GM13976 (cell line): ENCODE measurements at places on chromosomes 1 and 21.

DNA sequence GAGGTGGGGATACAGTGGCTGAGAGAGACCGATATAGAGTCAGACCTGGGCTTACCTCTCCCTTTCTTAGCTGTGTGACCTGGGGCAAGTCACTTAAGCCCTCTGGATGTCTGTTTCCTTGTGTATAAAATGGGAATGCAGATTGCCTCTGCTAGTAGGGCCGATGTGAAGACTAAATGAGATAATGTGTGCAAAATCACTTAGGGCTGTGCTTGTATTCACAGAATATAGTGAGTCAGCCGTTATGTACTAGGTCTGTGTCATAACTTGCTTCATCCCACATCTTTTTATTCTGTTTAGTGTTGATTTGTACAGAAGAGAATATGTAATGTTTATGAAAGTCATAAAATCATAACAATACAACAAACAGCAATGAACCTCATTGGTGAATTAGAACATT lies 56.0 kb downstream of the PTPRU start:
- no peak for DNase-seq

- no peak for DNase-seq
Observed at GRCh38 chr1:98404866-98405265, 256.7 kb upstream of the SNX7 start.

- no peak for DNase-seq
Observed at GRCh38 chr1:162868972-162869371, 8.0 kb upstream of the CCDC190 start.

- DNase-seq: no peak
Observed at GRCh38 chr1:76314730-76315129, 240.2 kb downstream of the ST6GALNAC3 start.

DNA sequence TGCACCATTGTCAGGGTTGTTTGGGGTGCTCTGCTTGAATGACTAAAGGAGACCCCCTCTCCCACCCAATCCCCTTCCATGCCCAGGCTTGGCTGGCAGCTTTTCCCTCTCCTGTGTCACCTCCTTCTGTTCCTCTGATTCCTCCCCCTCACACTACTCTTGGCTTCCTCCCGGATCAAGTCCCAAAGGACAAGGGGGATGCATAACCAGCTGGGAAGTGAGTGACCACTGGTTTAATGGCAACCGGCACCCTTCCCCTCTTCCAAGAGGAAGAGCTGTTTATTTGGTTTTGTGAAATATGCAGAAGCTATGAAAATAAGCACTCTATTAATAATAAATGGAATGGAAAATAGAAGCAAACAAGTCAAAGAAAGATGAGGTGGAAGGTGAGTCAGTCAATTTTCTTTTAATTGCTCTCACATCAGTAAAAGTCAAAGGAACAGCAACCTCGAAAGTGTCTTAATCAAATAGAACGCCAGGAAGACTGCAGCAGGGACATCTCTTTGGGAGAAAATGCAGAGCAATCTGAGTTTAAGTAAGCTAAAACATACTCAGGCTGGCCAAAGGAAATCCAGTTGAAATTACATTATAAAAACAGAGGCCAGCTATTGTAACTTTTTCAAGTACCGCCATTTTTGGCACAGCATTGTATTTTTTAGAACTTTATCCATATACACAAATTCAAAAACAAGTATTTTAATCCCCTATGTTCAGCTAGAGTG lies 322.5 kb downstream of the SIPA1L2 start:
- no peak for DNase-seq

- no peak for DNase-seq
Observed at GRCh38 chr21:9750341-9751086, 770.9 kb upstream of the TPTE start.

DNA sequence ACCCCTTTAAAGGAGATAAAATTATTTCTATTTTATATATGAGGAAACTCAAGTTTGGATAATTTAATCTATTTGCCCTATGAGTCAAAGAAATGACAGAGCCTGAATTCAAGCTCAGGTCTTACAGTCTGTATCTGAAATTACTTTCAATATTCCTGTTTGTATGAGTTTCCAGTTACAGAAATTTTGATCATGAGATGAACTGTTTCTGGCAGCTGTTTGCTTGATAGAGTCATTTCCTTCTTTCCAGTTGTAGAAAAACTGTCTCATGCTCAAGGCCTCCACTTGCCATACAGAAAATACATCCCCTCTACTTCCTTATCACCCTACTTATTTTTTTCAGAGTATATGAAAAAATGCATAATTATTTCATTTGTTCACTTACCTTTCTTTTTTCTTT lies 87.6 kb downstream of the PTPRC start:
- no peak for DNase-seq

DNA sequence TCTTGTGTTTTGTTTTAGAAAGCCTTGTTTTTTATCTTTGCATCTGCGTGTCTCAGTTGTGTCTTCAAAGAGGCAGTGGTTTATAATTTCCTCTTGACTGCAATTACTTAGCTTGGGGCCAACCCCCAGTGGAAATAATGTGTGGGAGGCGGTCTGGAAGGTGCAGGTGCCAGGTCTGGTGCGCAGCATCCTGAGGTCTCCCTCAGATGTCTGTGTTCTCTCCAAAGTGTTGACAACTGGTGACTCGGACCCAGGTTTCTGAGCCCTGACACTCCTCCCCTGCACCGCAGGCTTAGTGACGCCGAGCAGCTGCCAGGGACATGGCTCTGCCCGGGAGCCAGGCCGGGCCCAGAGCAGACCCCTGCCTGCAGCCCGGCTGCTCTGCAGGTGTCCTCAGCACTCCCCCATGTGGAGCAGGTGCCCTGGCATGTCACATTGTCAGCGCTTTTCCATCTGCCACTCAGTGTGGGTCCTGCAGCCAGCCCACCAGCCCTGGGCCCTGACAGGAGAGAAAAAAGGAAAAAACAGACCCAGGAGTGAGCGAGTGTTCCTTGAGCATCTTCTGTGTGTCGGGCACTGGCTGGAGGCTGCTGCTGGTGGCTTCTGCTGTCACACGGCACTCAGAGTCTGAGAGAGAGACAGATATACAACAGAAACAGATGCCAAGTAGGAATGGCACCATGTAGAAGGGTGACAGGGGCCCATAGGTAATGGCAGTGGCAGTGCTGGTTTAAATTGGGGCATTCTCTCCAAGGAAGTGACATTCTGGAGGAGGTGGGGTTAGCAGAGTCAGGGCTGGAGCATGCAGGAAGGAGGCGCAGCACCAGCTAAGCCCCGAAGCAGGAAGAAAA lies 24.8 kb upstream of the SELENON start:
- DNase-seq: peak; percentile 66

DNA sequence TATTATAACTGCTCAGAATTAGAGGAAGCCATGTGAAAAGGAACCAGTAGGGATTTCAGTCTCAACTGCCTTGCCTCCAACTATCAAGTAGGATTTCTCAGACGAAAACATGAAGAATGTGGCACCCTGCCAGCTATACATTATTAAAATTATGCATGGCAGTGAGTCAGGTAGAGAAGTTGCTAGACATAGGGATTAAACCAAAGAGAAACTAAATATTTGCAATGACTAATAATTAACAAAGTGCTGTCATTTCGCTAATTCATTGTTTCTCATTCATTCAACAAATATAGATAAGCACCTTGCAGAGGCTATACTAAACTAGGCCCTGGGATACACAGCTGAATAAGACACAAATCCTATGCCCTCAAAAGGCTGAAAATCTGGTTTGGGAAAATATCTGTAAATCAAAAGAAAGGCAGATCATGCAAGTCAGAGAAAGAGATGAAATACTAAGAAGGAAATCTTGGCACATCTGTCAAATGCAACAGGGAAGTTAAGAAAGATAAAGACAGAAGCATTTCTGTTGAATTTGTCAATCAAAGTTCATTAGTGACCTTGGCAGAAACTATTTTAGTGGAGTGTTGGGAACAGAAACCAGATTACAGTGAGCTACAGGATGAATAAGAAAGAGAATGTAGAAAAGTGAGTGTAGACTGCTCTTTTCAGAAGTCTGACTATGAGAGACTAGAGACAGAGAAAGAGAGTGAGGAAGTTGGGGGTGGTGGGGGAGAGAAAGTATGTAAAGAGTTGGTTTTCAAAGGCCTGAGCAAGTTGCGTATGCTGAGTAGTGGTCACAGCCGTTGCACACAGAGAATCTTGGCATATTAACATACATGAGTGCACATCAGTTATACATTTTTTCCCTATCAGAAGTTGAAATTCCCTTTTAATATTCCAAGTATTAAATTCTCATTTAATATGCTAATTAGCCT lies 14.7 kb upstream of the NBPF11 start:
- DNase-seq: peak; percentile 13

DNA sequence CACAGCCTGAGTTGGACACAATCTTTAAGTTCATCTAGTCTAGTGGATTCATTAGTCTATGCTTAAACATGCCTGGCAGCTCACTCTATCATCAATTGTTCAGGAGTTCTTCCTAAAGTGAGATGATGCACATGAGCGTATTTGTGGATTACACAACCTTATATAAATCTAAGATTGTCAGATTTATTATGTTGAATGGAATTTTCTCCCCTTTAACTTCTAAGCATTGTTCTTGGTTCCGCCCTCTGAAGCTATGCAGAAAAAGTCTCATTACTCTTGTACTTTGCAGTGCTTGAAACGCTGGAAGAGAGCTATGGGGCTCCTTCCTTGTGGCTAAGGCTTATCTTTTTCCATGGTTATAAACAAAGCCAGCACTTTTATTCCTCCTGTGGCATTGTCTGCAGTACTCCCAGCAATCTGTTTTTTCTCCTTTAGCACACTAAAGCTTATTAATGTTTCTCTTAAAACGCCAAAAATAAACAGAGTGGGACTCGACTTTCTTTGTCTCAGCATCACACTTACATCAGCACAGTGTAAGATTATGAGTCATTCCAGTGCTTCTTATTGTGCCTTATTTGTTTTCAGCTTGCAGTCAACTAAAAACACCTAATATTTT lies 316.8 kb upstream of the CAMK1G start:
- no peak for DNase-seq

GRCh38 chr1:183331091-183331742 lies 87.0 kb downstream of the NMNAT2 start:
- no peak for DNase-seq

GRCh38 chr1:82371844-82372498 lies 571.2 kb downstream of the ADGRL2 start:
- DNase-seq: no peak

DNA sequence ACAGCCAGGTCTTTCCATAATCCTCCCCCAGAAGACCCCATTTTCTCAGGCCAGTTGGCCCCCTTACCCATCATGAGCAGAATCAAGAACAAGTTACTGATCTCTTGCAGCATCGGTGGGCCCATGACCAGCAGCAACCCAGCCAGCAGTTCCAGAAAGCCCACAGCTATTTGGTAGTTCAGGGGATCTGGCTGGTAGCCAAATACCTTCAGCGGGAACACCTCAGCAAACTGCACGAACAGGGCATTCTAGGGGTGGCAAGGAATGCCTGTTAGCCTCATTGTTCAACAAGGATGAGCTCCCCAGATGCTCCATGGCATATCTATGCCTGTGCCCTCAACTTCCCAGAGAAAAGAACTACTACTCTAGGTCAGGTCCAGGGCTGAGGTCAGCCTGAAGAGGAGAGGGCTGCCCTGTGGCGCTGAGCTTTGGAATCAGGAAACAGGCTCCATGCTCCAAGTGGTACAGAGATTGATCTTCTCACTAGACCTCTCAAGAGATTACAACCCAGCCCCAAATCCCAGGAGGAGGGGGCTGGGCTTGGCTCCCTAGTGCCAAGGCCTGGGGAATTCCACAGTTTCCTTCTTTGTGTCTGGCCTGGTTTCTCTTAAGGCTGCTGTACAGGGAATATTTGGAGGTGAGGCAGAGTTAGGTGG lies 1.3 kb downstream of the TMEM35B start:
- no peak for DNase-seq

DNA sequence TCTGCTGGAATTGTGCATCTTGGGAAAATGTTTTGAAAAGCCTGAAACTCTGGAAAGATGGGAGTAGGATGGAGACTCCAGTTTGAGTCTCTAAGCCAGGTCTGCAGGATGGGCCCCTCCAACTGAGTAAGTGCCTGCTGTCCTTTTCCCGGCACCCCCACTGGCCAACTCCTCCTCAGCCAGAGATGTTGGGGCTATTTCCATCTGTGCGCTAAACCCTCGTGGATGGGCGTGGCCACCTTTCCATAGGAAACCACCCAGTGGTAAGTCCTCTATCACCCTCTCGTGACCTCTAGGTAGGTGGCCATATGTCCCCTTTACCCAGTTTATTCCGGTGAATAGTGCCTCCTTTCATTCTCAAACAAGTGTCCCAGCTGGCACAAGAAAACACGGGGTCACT lies 250.9 kb downstream of the TOMM20 start:
- DNase-seq: no peak

DNA sequence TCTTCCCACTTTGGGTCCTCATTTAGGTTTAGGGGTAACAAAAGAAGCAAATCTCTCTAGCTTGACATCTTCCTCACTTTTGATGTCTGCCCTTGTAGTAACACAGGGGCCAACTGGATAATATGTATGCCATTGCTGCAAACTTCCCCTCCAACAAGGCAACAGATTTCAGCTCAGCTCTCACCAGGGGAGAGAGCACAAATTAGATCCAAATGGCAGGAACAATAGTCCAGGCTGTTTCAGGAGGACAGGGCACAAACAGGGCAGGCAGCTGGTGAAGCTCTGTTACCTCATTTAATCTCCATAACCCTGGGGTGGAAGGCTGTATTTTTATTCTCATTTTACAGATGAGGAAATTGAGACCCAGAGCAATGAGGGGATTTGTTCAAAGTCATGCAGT lies 4.3 kb upstream of the PIK3R3 start:
- no peak for DNase-seq

GRCh38 chr1:75074831-75075395 lies 59.3 kb upstream of the LHX8 start:
- DNase-seq: no peak

DNA sequence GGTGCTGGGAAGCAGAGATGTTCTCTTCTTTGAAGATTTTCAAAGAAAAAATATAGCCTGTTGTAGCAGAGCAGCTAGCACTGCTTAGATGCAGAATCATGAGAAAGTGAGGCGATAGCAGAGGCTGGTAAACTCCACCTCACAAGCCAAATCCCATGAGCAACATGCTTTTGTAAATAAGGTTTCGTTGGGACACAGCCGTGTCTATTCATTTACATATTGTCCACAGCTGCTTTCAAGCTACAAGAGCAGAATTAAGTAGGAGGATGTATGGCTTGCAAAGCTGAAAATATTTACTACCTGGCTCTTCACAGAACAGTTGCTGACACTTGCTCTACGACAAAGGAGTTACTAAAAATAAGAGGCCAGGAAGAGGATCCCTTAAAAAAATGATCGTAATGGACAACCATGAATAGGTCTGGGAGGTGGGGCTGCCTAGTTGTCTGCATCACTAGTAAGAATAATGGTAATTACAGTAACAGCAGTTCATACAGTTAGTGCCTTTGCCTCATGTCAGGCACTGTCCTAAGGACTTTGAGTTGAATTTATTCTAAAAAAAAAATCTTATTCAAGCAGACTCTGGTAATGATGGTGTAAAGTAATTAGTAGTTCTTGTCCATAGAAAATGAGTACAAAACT lies 622.0 kb downstream of the KIF26B start:
- DNase-seq: no peak

GRCh38 chr1:37181425-37181824 lies 147.1 kb upstream of the GRIK3 start:
- DNase-seq: no peak

DNA sequence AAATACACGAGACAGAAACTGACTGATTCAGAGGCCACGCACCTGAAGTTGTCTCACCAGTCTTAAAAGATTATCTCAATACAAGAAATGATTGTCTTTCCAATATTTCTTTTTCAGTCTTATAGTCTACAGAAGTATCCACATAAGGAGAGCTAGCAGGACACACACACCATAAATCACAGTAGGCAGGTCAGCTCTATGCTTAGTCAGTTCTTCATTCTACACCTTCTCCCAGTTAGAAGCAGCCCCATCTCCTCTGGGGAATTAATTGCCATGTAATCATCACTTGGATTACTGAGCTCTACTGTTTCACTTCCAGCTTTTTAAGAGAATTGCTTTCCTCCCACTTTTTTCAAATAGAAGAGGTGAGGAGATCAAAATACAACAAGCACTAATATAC lies 59.6 kb downstream of the SMYD3 start:
- DNase-seq: no peak
